ENCODE measurements at places on chromosomes 1 and 21.

DNA sequence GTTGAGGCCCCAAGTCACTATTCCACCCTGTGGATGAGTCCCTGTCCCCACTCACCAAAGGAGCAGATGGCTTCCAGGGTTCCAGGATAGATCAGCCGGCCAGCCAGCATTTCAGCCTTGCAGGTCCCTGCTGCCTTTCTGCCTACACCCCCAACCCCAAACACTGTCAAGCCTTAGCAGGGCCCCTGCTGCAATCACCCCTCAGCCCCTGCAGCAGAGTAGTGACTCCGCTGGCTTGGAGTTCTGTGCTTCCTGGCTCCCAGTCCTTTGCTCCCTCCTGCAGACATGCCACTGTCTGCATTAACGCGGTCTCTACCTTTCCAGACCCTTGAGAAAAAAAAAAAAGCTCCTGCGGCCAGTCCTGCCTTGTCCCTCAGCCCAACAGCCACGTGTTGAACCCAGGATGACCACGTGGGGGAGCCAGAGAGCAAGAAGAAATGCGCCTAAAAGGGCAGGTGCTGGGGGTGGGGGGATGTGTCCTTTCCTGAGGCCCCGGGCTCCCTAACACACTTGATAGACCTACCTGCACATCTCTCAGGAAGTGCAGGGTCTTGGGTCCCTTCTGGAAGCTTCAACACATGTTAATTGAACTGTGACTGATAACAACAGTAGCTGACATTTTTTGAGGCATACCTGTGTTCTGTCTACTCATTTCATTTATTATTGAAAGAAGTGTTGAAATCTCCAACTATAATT lies 37.4 kb downstream of the RASSF5 start:
- DNase-seq = peak; percentile 74

GRCh38 chr1:53295726-53296116 lies 32.1 kb downstream of the LRP8 start:
- no peak for DNase-seq

GRCh38 chr21:36709030-36709867 lies 10.3 kb downstream of the SIM2 start:
- DNase-seq = no peak

GRCh38 chr1:220372451-220372850 lies 100.2 kb upstream of the RAB3GAP2 start:
- DNase-seq = no peak

- DNase-seq = no peak
Observed at GRCh38 chr1:61268546-61269240, 186.3 kb downstream of the NFIA start.

DNA sequence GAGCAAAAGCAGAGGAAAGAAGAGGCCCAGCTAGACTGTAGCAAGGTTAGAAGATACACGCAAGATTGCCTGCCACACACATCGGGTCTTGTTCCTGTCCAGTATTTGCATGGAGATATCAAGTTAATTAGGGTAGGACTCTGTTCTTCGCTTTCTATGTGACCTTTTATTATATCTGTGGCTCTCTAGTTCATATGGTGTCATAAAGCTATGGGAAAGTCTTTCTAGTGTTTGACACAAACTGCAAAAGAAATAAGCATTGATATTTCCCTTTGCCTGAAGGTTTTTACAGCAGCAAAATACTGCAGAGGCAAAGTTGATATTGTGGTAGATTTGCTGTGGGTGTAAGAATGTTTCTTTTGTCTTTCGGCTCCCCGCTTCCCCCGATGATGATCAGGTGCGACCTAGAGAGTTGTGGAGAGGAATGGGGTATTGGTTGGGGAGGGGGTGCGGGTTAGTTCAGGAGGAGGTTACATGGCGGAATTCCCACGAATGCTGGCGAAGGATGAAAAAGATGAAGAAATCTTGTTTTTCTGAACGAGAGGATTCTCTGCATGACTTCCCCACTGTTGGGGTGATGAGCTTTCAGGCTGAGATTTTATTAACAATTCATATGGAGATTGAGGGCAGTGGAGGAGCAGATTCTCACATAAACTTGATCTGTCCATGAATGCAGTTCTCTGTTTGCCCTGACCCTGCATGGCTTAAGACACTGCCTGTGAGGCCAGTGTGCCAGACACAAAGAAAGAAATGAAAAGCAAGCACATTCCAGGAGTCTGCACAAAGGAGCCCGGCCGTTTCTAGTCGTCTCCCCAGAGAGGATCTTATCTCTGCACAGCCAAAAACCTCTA lies 550.2 kb downstream of the USP25 start:
- no peak for DNase-seq

DNA sequence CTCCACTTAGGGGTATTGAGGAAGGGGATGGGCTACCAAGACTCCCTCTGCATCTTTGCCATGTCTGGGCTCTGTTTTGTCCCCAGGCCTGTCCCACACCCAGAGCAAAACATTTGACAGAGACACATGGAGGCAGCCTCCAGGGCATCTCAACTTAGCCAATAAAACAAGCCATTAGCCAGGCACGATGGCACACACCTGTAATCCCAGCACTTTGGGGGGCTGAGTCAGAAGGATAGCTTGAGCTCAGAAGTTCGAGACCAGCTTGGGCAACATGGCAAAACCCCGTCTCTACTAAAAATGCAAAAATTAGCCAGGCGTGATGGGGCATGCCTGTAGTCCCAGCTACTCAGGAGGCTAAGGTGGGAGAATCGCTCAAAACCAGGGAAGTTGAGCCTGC lies 120.3 kb upstream of the IPO9 start:
- no peak for DNase-seq

GRCh38 chr21:15764878-15765277 lies 35.1 kb downstream of the USP25 start:
- DNase-seq = no peak

DNA sequence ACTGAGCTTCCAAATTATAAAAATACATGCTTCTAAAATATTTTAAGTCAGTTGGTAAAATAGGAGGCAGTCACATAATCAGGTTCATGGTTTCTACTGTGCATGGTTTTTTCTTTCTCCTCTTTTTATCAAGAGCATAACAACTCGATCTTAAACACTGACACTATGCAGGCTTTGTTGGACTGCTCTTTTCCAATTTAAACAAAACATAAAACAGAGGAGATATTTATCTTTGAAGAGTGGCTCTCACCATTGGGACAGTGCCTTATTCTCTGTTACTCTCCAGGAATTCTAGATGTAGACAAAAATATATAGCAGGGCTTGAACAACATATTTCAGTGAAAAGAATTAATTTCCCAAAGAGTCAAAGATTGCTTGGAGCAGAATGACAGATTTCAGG lies 883.5 kb upstream of the ADGRL2 start:
- DNase-seq = no peak

DNA sequence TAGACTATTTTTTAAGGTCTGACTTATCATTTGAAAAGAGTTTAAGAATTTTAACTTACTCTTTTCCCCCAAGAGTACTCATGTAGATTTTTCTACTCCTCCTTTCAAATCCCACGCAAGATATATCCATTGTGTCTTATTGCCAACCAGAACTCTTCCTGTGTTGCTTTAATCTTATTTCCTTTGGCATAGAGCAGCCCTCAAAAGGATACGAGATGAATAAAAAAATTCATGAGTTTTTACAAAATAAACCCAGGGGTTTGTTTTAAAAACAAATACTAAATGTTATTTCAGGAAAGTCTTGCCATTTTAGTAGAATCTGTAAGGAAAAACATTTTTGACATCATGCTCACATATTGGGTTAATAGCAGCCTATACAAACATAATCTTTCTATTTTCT lies 543.2 kb upstream of the CXADR start:
- DNase-seq = no peak

- no peak for DNase-seq
Observed at GRCh38 chr1:84802567-84803232, 90.3 kb downstream of the LPAR3 start.

DNA sequence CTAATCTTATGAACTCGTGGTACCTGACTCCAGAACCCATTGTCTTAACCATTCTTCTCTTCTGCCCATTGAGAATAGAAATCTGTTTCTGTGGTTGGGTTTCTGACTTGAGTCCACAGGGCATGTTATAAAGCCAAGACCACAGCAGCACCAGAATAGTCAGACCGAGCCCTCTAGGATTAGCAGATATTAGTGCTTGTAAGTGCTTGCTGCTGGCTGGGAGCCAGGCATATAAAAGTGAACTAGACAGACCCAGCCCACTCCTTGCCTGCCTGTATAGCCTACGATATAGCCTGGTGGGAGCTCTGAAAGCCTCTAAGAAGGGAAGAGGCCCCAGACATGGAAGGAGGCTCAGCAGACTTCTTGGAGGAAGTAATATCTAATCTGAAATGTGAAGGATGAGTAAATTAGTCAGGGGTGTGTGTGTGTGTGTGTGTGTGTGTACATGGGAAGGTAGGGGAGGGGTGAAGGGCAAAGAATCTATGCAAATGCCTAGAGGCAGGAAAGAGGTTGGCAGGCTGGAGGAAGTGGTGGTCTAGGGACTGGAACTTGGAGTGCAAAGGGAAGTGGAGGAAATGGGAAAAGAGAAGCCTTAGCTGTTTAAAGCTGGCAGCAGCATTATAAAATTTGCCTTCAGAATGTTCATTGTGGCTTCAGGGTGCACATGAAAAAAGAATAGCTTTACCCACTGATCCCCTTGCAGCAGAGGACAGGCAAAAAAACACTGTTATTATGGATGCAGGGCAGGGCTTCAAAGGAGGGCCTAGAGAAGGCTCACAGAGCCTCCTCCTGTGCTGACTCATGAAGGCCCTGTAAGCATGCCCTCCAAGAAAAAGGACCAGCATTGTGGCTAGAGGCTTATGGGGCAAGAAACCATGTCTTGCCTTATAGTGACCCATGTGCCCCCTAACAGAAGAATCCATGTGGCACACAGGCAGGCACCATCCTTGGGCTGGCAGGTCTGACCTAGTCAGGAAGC lies 169.2 kb downstream of the LMX1A start:
- DNase-seq = no peak

DNA sequence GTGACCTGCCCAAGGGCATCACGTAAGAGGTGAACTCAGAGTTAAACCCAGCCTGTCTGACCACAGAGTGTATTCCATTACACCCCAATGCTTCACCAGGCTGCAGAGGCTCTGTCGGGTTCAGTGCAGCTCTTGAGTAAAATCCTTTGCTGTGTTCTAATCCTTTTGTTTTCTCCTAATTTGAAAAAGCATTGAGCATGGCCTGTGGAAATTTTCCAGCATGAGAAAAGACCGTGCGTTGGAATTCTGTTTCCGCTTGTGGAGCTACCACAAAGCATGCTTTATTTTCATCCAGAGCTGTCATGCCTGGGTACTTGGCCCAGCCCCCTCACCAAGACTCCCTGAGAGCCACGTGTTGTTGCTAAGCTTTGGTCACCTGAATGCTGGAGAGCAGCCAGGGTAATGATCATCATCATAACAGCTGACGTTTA lies 317.6 kb downstream of the PRDM2 start:
- no peak for DNase-seq

GRCh38 chr1:14662116-14662515 lies 63.6 kb downstream of the KAZN start:
- no peak for DNase-seq

DNA sequence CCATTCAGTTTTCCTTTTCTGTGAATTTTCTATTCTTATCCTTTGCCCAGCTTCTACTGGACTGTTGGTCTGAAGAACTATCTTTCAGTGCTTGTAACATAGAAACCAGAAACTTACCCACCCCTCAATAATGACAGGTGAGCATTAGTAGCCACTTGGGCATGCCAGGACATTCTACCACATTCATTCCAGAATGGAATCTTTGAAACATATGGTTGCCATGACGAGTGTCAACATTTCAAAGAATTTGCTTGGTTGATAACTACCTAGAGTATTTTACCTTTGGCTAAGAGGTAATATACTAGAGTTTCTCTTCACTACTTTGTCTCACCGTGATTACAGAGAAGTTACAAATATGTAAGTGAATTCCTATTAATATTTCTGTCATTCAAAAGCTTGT lies at the start of gene MROH9:
TSS of gene MROH9 (plus strand) at position 304 of the 400 bp plus-strand sequence. CDS start 10,023 bp downstream, outside the sequence.
- DNase-seq = no peak

DNA sequence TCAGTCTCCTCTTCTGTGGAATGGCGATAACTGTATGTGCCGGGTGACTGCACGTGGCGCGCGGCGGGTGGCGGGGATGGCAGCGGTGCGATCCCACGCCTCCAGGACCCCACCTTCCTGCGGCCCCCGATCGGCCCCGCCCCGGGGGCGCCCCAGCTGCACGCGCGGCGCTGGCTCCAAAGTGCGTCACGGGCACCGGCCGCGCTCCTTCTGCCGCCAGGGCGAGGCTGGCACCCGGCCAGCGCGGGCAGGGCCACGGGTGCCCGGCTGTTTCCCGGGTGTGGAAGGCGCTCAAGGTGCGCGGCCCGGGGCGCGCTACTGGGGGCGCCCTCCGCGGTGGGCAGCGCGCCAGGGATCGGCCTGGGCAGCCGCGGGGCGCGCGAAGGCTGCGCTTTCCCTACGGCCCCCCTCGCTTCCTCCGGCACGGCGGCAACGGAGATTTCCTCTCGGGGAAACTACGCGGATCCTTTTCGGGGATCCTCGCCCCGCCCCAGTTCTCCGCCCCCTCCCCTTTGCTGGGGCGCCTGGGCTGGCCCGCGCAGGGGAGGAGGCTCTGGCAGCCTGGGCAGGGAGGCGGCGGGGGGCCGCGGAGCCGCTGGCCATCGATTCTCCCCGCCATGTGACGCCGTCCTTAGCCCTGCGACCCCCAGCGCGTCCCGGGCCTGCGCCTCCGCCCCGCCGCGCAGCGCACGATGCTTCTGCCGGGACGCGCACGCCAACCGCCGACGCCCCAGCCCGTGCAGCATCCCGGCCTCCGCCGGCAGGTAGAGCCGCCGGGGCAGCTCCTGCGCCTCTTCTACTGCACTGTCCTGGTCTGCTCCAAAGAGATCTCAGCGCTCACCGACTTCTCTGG lies at the start of gene EVA1C:
TSS of gene EVA1C (plus strand) at position 545 of the 853 bp plus-strand sequence. CDS start at position 693, 148 bp downstream.
- peak; percentile 63 for DNase-seq

- DNase-seq = no peak
Observed at GRCh38 chr1:43602990-43603389, 47.0 kb upstream of the KDM4A start.

DNA sequence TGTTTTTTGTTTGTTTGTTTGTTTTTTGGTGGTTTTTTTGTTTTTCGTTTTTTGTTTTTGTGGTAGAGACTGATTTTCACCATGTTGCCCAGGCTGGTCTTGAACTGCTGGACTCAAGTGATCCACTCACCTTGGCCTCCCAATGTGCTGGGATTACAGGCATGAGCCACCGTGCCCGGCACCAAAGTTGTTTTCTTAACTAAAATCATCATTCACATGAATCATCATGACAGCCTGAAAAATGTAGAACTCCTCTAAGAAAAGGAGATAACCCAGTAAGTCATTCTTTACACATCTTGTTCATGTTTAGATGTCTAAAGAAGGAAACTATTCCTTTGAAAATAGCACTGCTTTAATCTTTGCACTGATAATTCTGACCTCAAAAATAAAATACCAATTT lies 37.5 kb downstream of the DISP1 start:
- no peak for DNase-seq

- DNase-seq = no peak
Observed at GRCh38 chr1:180256341-180257027, 26.4 kb downstream of the LHX4 start.

- no peak for DNase-seq
Observed at GRCh38 chr1:185520188-185520920, 203.3 kb upstream of the IVNS1ABP start.

DNA sequence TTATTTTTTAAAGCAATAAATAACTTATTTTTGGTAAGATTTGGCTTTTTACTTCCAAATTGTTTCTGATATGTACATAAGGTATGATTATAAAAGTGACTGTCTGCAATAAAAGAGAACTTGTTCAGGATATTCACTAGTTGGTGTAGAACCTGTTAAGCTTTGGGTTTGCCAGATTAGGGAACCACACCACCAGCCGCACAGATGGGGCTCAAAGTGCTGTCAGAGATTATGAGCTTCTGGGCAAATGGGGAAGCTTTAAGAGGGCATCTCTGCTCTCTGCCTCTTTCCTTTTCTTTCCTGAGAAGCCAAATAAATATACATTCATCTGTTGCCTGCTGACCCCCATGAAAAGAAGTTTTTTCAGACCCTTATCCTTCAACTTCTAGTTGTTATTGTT lies 25.4 kb downstream of the IVNS1ABP start:
- no peak for DNase-seq

Measured in T follicular helper cell (primary cell).